HT-29 (cell line): ENCODE measurements at places on chromosomes 11 and 22.
A peak's percentile ranks its signal among the peaks of the same experiment; 100 is the strongest.

DNA sequence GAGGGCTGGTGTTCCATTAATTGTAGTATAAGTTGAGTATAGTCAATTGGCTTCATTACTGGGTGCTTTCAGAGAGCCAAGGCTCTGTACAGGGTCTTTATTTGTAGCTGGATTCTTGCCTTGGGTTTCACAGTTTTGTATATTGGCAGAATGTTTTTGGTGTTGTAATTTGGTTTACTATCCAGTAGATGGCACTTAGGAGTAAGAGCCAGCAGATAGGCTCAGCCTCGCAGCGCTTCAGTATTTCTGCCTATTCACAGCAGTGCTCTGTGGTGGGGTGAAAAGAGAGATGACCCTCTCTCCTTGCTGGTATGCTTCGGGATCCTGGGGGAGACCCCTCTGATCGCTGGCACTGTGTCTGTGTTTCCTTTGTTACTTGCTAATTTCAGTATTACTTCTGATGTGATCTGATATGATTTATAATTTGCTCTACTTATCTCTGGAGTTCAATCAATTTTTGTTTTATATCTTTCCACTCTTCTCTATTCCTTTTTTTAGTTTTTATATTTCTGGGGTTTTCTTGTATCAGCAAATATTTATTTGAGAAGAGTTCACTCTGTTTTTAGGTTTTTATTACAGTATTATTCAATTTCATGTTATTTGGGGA lies 52.2 kb downstream of the ANO5 start:
- DNase-seq, result peak; percentile 56

- DNase-seq, result no peak
These were observed 40.9 kb downstream of the TCF20 start for GRCh38 chr22:42229455-42230149.

- no peak for DNase-seq
These were observed 21.5 kb downstream of the ASCC2 start for GRCh38 chr22:29816539-29816938.

GRCh38 chr11:115990004-115990447 lies 485.8 kb upstream of the CADM1 start:
- DNase-seq, result peak; percentile 34

- DNase-seq, result no peak
These were observed 675.3 kb downstream of the BRD1 start for GRCh38 chr22:49152127-49152938.

- DNase-seq, result no peak
These were observed 4.6 kb downstream of the ASCC2 start for GRCh38 chr22:29833392-29833965.

DNA sequence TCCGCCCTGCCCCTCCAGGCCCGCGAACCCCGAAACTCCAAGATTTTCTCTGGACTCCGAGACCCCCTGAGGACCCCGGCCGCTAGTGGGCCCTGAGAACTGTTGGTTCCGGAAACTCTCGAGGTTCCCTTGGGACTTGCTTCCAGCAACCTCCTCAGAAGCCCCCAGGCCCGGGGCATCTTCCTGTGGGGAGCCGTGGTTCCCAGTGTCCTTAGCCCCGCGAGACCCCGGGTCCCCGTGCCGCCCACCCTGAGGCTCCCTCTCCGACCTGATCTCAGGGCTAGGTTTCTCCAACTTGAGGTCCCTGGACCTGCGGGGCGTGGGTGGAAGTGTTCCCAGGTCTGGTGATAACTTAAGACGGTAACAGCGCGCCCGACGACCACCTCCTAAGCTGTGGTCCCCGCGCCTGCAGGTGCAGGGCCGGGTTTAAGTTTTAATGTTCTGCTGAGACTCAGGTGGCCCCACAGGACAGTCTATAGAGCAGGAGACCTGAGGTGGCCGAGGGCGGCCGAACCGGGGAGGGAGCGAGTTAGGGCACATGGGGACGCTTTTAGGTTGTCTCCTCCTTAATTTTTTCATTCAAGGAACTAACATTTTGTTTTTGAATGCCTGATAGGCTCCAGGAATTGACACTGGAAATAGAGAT lies 720 bp downstream of the FAM118A start:
- DNase-seq, result no peak

GRCh38 chr11:34358258-34358727 lies 483 bp upstream of the ABTB2 start:
- DNase-seq, result peak; percentile 90

- DNase-seq, result peak; percentile 81
These were observed 71.5 kb upstream of the VSTM5 start for GRCh38 chr11:93921695-93922468.

GRCh38 chr22:29331658-29332300 lies 16.3 kb upstream of the RASL10A start:
- DNase-seq, result no peak

- DNase-seq, result no peak
These were observed 2.2 kb downstream of the PHF21B start for GRCh38 chr22:45007391-45008185.

DNA sequence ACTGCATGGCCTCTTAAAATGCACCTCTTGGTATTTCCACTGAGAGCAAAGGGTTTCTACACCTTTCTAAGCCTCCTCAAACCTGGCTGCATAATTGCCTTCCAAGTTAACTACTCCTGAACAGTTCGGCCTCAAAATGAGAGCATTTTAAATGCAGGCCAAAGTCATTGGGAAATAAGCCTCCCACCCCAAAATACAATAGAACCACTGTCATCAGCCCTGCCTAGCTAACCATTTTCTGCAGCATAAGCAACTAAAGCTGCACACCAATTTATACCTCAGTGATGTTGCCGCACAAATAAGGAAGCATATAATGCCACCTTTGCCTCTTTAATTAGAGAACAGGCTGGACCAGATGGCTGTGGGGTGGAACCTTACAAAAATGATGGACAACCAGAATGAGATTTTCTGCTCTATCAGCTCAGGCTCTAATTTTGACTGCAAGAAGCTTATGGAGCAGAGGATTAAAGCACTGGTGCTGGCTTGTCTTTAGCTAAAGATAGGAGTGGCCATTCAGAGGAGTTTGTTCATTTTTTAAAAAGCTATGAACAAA lies 4.3 kb downstream of the TOB2 start:
- DNase-seq, result no peak

GRCh38 chr11:57397394-57397990 lies 7.0 kb upstream of the PRG2 start:
- no peak for DNase-seq

DNA sequence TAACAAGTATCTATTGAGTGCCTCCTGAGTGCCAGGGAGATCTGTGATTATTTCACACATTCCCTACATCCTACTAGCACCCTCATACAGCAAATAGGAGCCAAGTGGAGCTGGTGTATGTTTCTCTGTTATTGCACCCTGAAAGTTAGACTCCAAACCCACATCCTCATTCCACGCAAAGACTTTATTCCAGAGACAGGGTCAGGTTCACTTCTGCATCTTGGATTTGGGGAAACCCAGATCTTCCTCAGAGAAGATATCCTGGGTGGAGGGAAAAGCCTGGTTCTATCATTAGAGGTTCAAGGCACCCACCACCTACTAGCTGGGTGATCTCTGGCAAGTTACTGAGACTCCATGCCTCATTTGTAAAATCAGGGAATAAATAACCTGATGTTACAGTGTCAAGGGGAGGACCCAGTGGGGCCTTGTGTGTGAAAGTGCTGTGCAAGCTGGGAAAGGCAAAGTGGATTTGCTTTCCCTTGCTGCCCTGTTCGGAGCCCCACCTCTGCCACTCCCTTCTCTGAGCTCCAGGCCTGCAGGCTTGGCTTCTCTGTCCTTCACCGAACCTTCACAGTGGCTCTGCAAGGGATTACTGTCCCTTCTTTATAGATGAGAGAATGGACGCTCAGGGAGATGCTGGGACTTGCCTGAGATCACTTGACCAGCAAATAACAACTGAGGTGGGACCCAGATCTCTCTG lies 991 bp upstream of the SLCO2B1 start:
- no peak for DNase-seq

- DNase-seq, result no peak
These were observed 8.1 kb downstream of the FBXO7 start for GRCh38 chr22:32482708-32483107.

DNA sequence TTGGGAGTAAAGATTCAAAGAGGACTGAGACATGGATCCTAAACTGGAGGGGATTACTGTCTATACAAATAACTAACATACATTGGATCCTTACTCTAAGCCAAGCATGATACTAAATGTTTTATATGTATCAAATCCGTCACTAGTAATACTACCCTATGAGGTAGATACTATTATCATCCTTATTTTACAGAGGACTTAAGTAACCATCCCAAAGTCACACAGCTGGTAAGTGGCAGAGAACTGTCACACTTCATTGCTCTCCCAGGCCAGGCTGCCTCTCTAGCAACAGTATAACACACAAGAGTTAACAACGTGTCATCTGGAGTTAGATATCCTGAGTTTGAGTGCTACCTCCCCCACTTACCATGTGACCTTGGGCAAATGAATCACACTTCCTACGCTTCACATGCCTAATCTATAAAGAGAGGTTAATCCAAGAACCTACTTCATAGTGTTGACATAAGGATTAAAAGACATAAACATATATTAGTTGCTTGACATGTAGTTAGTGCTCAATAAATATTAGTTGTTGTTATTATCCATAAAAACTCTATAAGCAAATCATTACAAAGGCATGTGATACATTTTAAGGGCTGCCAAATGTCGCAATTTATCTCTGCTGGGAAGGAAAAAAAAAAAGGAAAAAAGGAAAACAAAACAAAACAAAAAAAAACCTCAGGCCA lies 33.8 kb upstream of the SPON1 start:
- no peak for DNase-seq

DNA sequence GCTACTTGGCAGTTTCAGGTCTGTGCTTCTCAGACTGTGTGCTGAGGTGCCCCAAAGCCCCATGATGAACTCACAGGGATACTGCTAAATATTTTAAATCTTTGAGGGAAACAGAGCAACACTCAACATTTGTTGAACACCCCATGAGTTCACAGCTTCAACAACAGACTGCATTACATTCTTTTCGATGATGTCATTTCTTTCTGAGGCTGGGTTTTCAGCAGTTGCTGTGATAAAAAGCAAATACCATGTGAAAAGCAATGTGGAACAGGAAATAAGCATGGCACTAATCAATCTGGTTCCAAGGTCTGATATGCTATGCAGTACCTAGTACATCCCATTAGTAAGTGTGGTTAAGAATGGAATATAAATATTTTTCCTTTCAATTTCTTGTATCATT lies 82.7 kb downstream of the RPL27A start:
- peak; percentile 10 for DNase-seq

DNA sequence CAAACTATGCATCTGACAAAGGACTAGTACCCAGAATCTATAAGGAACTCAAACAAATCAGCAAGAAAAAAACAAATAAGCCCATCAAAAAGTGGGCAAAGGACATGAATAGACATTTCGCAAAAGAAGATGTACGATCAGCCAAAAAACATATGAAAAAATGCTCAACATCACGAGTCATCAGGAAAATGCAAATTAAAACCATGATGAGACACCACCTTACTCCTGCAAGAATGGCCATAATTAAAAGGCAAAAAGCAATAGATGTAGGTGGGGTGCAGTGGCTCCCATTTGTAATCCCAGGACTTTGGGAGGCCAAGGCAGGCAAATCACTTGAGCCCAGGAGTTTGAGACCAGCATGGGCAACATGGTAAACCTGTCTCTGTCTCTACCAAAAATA lies 10.4 kb upstream of the OR10V1 start:
- DNase-seq, result no peak

GRCh38 chr11:7004482-7004881 lies 15.7 kb downstream of the ZNF214 start:
- peak; percentile 40 for DNase-seq

DNA sequence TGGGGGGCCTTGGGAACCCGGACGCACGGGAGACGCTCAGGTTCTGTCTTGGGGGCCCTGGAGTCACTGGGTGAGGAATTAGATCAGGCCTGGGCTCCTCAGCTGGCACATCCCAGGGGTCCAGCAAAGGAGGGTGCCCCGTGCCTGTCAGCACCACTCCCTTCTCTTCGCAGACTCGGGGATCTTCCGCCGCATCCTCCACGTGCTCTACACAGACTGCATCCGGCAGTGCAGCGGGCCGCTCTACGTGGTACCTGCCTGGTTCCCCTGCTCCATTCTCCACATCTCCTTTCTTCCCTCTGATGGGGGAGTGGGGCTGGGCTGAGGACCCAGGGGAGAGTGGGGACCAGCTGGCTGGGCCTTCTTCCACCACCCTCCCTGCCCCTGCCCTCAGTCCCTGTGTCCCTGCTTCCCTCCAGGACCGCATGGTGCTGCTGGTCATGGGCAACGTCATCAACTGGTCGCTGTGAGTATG lies 6.7 kb upstream of the TAGLN start:
- no peak for DNase-seq

DNA sequence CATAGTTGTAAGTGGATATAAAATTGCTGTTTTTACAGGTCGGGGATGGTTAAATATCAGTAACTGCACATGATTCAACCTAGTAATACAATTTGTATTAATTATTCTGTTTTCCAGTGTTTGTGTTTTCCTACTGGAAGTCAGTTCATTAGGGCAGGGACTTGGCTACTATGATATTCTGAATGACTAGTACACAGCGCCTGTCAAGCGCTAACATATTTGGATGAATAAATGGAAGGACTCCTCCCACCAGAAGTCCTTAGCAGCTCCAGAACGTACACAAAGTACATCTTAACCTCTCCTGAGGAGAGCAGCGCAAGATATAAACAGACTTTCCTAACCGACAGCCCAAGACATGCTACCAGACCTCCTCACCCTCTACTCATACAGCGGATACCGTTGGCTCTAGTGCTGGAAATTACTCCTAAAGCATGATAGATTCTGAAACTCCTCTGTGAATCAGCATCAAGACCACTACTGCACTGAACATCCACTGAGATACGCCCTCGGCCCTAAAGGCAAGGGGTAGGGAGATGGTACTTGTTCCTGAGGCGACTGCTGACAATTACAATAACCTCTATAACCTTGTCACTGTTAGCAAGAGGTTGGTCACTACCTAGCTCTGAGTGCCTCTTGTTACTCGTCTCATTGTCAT lies 79.1 kb downstream of the RDX start:
- DNase-seq, result no peak

GRCh38 chr11:11615086-11615485 lies 6.7 kb downstream of the GALNT18 start:
- DNase-seq, result no peak

DNA sequence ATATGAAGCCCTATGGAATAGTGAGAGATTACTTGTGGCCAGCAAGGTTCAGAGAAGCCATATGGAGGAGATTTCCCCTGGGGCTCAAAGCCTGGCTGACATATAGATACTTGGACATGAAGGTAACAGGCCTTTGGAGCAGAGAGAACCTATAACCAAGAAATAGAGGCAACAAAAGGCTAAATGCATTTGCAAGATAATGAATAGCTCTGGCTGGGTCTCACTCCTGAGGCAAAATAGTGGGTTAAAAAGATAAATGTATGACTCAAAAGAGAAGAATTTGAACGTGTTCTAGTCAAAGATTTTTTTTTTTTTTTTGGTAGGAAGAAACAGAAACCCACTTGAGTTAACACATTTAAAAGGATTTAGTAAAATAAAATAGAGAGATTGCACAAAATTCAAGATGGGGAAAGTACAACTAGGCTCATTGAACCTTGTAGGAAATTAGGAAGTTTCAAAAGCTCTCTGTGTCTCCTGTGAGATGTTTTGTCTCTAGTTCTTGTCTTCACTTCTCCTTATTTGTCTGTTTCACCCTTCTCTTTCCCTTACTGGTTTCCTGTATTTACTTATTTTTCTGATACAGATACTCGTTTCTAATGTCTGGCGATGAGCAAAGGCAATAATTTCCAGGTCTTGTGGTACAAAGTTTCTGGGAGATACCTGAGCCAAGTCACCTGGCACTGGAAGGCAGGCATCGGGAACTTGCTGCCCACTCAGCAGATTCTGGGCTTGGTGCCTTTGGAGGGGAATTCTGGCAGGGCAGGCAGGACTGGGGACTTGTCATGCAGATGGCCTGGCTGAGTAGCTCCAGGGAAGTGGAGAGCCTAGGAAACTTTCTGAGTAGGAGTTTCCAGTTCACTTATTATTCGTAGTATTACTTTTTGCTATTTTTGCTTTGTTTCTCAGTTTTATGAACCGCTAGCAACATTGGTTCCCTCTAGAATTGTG lies 49.2 kb upstream of the SESN3 start:
- DNase-seq, result no peak
